ENCODE measurements at places on chromosomes 12 and 14. TPM values are rescaled to one million over a fixed set of nuclear protein-coding genes. Genes with fewer than 3 reads are reported as not detected.

Gene OR6C2
- polyA plus RNA-seq, result not detected

Gene PCNX1
- 24.4 TPM for polyA plus RNA-seq

Gene OR4K2
- 0.01 TPM for polyA plus RNA-seq

Gene KIF26A
- 6.6 TPM for polyA plus RNA-seq

Gene GSKIP
- polyA plus RNA-seq, result 17.4 TPM

Gene SLC41A2
- polyA plus RNA-seq, result 2.7 TPM

Gene CNTN1
- polyA plus RNA-seq, result 18.1 TPM

Gene TTC9
- 9.8 TPM for polyA plus RNA-seq

Gene PRICKLE1
- 26.9 TPM for polyA plus RNA-seq

Gene NOVA1
- 12.0 TPM for polyA plus RNA-seq

Gene SRRM4
- polyA plus RNA-seq, result 1.2 TPM

Gene APOLD1
- 8.1 TPM for polyA plus RNA-seq
